ENCODE measurements at places on chromosomes 7 and 10.

- no peak for DNase-seq
Observed at GRCh38 chr10:6737080-6737641, 157.1 kb upstream of the PRKCQ start.

- DNase-seq, result no peak
Observed at GRCh38 chr7:79934727-79935126, 199.9 kb upstream of the GNAI1 start.

GRCh38 chr10:11949152-11949551, 93.5 kb downstream of the UPF2 start:
- DNase-seq, result no peak

DNA sequence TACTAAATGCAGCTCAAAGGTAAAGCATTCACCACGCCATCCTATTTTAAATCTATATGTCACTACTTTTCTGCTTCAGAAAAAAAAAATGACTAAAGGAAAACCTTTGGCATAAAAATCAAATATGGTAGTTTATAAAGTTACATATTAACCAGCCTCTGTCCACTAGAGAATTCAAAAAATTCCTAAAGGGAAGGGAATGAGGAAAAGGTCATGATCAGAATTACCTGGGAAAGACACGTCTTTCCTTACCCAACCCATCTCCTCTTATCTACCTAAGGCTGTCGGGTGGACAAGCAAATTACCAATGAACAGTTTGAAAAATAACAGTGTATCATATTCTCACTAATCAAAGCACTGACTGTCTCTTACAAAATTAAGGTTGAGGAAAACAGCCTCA, 100.7 kb upstream of the TMEM106B start:
- no peak for DNase-seq

- DNase-seq, result no peak
Observed at GRCh38 chr7:30136743-30137485, 2.1 kb downstream of the MTURN start.

DNA sequence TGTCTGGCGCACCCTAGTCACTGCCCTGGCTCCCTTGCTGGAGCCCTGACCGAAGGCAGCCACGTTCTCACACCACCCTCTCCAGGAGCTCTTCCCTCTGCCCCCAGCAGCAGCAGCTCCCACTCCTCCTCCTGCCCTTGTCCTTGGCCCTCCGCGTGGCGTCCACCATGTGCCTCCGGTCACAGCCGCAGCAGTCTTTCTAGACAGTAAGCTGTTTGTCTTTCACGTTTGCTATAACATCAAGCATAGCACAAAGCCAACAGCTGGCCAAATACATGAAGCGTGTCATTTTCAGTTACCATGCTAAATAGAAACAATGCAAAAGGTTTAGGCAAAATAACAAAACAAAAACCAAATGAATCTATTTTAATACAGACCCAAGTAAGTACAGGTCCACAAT, 3.3 kb downstream of the PITRM1 start:
- no peak for DNase-seq
